Mesangial cell (primary cell): ENCODE measurements at places on chromosomes 7 and 10. TPM values are rescaled to one million over a fixed set of nuclear protein-coding genes. Genes with fewer than 3 reads are reported as not detected.

TEX47 gene
- total RNA-seq: not detected in 2 replicates

FAM13C gene
- 0.16 and 0.51 TPM in 2 replicates for total RNA-seq

PRLHR gene
- total RNA-seq: not detected in 2 replicates

POU6F2 gene
- not detected in 2 replicates for total RNA-seq

ZNF679 gene
- total RNA-seq: not detected in 2 replicates

FBXO24 gene
- total RNA-seq: 0.33 and 0.89 TPM in 2 replicates

GPR141 gene
- total RNA-seq: not detected in 2 replicates

JCAD gene
- total RNA-seq: 8.4 and 9.0 TPM in 2 replicates
